ENCODE measurements at places on chromosomes 2 and 18. TPM values are rescaled to one million over a fixed set of nuclear protein-coding genes. Genes with fewer than 3 reads are reported as not detected.

Gene DNAJC27
- 2.9 TPM for total RNA-seq

DNA sequence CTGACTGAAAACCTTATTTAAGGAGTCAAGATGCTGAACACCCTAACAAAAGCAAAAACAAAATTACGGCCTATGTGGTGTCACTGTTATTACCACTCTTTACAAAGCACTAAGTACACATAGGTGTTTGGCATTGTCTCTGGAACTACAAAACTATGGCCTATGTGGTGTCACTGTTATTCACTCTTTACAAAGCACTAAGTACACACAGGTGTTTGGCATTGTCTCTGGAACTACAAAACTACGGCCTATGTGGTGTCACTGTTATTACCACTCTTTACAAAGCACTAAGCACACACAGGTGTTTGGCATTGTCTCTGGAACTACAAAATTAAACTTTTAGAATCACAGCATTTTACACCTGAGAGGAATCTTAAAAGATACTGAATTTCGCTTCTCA is 47.4 kb downstream of the SLC35F5 start:
- no peak for DNase-seq

- DNase-seq, result no peak
These were observed 125.7 kb downstream of the UXS1 start for GRCh38 chr2:106068451-106068850.

DNA sequence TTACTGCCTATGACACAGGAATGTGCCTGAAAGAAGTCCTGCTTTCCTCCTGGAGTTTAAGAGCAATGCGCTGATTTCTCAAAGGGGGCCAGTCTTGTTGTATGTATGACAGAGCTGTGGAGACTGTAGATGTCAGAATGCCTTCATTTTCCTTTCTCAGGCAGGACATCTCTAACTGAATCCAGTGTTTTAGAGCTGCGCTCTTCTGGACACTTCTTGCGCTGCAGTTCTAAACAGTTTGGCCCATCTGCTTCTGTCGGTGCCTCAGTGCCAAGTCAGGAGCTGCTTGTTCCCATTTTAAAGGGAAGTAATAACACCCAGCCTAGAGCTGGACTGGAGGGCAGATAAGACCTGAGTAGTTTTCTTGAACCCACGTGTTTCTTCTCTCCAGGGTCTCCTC is 91.4 kb downstream of the ESCO1 start:
- peak; percentile 6 for DNase-seq

- DNase-seq, result peak; percentile 94
These were observed 9.1 kb downstream of the EPAS1 start for GRCh38 chr2:46306330-46306751.

- DNase-seq, result no peak
These were observed 14.3 kb upstream of the TNFAIP6 start for GRCh38 chr2:151343073-151343472.

Gene MAP2
- 4.0 TPM for total RNA-seq

Gene ALLC
- not detected for total RNA-seq

GRCh38 chr2:49111456-49111855 is 42.9 kb downstream of the FSHR start:
- no peak for DNase-seq

Gene IL1F10
- not detected for total RNA-seq

GRCh38 chr2:182593394-182593975 is 122.6 kb upstream of the DNAJC10 start:
- DNase-seq, result peak; percentile 74

GRCh38 chr2:46562451-46562840 is 83.1 kb downstream of the TMEM247 start:
- DNase-seq, result no peak

GRCh38 chr2:100109986-100110613 is 32.3 kb downstream of the AFF3 start:
- no peak for DNase-seq

Gene TMEM169
- not detected for total RNA-seq

- no peak for DNase-seq
These were observed 386.4 kb downstream of the PIK3C3 start for GRCh38 chr18:42341423-42341822.

Gene CTAGE1
- not detected for total RNA-seq

Gene HOXD3
- total RNA-seq, result 0.30 TPM

GRCh38 chr2:172108587-172108930 is 5.9 kb upstream of the DLX2 start:
- DNase-seq, result no peak

DNA sequence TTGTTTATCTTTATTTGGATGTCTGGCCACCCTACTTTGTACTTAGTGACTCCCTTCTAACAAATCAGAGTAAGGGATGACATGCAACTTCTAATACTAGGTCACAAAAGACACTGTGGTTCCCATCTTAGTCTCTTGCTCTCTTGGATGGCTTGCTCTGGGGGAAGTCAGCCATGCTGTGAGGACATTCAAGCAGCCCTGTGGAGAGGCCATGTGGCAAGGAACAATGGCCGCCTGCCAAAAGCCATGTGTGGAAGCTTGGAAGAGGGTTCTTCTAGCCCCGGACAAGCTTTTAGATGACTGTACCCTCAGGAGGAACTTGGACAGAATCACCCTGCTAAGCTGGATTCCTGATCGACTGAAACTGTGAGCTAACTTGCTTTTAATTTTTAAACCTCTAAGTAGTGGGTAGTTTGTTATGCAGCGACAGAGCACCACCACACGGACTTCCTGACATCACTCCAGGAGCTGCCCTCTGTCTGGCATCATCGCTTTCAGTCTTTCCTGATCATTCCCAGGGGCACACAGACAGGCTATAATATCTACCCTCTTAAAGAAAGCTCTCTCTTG is 116.8 kb upstream of the ODC1 start:
- DNase-seq, result no peak

DNA sequence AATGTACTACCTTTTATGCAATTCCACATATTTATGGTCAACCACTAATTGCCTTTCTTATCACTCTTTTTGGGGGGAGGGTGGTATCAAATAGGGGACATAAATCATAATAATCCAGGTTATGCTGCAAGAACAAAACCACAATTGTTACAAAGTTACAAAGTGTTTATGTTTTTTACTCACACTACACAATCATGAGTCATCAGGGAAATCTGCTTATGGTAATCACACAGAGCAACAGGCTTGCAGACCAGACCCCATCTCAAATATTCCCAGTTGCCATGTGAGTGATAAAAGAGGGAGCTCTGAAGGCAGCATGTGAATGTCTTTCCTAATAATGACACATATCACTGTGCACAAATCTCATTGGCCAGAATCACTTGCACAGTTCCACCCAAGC is 304.7 kb upstream of the TMEFF2 start:
- peak; percentile 59 for DNase-seq

DNA sequence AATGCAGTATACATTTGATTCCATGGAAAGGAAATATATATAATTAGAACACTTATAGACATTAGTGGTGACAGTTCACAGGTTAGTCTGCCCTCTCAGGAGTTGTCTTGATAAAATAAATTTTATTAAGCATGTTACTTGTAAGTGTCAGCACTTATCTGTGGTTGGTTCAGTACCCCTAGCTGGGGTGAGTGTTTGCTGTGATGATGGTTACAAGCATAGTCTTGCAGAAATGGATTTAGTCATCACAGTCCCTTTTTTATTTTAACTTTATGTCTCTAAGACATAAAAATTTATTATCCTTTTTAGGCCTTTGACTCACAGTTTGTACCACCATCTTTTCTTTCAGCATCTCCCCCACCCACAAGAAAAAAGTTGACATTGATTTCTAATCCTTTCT is 52.1 kb downstream of the NCK2 start:
- no peak for DNase-seq

- DNase-seq, result no peak
These were observed 111.1 kb downstream of the ACOXL start for GRCh38 chr2:110843496-110843895.

DNA sequence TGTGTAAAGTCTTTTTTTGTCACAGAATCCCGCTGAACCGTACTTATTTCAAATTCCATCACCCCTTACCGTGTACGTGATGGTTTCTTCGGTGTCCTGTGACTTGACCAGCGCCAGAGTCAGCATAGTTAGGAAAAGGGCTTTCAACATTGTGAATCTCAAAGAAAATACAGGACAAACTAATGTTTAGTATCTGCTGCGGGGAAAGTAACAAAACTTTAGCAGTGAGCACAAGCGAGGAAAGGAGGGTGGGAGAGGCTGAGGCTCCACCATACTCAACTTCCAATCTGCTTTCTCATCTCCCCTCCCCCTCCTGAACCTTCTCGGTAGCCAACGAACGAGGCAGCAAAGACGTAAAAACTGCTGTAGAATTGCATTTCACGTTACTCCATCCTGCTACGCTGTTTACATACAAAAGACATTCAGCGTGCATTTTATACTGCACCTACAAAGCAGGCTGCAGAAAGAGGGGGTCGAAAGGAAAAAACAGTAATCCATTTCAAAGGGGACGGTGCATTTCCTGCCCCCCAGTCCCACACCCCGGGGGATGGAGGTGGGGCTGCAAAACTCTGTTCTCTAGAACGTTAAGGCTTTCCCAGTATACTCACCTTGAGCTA is 1.2 kb downstream of the EFEMP1 start:
- DNase-seq, result no peak

Gene MYO5B
- total RNA-seq, result 5.5 TPM

GRCh38 chr2:26754972-26755670 is 9.0 kb upstream of the SLC35F6 start:
- no peak for DNase-seq

Gene UGT1A5
- not detected for total RNA-seq

GRCh38 chr18:13585379-13586153 is 140.8 kb downstream of the FAM210A start:
- no peak for DNase-seq

GRCh38 chr2:72142570-72143440 is 4.9 kb downstream of the CYP26B1 start:
- no peak for DNase-seq

GRCh38 chr2:16184945-16185660 is 244.8 kb downstream of the MYCN start:
- no peak for DNase-seq

- peak; percentile 4 for DNase-seq
These were observed 357.9 kb downstream of the THSD7B start for GRCh38 chr2:137123226-137123625.

GRCh38 chr2:112646791-112647689 is 1.3 kb downstream of the SLC20A1 start:
- DNase-seq, result no peak

Gene AOX1
- total RNA-seq, result 18.7 TPM

Gene CRYGD
- total RNA-seq, result not detected

- no peak for DNase-seq
These were observed 3.2 kb downstream of the GLI2 start for GRCh38 chr2:120738786-120739437.

DNA sequence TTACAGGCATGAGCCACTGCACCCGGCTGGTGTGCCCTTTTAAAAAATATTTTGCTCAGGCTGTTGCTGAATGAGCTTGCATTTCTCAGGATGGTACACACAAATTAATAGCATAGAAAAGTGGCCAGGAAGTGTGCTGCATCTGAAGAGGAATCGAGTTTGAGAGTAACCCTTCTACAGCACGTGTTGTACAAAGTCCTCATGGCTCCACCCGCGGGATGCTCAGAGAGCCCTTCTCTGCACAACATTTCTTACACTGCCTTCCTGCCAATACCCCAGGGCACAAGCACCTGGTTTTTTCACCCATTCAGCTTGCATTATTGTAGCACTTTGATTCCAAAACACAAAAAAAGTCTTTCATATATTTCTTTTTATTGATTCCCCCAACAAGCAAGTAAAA is 90.1 kb upstream of the NEDD4L start:
- no peak for DNase-seq

Gene IL1RN
- not detected for total RNA-seq

- no peak for DNase-seq
These were observed 89.8 kb downstream of the PKP4 start for GRCh38 chr2:158546412-158547144.

GRCh38 chr2:175393851-175394250 is 212.3 kb upstream of the ATP5MC3 start:
- no peak for DNase-seq

Gene OTOS
- total RNA-seq, result not detected

- peak; percentile 97 for DNase-seq
These were observed 55.9 kb upstream of the CTLA4 start for GRCh38 chr2:203811491-203812221.

Gene HRH4
- total RNA-seq, result not detected

Gene SMYD1
- not detected for total RNA-seq

GRCh38 chr2:64906853-64907536 is 82.2 kb upstream of the SLC1A4 start:
- no peak for DNase-seq

DNA sequence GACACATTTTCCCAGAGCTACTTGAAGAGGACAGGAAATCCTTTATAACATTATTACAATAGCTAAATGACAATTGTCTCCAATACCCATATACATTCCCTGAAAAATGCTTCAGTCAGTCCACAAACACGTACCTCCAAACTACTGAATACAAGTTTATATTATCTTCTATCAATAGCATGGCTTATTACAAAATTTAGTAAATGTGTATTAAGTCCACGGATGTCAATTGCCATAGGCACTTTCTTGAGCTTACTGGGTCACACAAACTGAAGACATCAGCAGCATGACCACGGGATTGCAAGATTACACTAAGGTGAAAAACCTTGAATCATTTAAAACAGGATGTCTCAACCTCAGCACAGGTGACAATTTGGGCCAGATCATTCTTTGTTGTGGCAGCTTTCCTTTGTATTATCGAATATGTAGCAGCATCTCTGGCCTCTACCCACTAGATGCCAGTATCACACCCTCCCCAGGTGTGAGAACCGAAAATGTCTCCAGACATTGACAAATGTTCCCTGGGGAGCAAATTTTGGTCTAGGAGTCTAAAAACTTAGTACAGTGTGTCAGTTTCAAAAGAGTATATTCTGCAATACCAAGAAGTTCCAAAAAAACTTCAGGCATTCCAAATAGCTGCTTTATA is 1.4 kb downstream of the MBD2 start:
- no peak for DNase-seq
